ENCODE measurements at places on chromosomes 12 and 14.

DNA sequence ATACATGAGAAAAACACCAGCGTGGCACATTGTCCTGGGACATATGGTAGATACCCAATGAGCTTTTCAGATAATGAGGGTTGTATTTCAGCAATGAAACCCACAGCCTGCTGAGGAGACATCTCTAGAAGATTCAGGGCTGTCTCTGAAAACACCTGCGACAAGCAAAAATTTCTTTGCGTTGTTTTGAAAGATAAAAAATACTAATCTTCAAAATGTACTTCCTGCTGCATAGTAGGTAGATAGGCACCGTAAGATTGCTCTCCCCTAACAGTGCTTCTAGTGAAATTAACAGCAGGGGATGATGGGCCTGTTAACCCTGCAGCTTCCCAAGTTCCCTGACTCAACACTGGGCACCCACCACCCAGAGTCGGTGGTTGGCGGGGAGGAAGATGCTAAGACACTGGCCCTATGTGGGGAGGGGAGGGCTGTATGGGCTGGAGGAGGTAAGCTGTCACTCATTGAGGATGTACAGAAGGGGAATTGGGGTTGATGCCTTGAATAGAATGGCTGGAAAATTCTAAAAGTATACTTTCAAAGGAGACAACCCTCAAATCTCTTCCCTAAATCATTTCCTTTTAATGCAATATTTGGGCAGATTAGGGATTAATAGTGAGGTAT is 20.0 kb downstream of the ZFP36L1 start:
- no peak for DNase-seq

- no peak for DNase-seq
Measured at GRCh38 chr14:21680072-21680471, 6.5 kb upstream of the OR4E1 start.

DNA sequence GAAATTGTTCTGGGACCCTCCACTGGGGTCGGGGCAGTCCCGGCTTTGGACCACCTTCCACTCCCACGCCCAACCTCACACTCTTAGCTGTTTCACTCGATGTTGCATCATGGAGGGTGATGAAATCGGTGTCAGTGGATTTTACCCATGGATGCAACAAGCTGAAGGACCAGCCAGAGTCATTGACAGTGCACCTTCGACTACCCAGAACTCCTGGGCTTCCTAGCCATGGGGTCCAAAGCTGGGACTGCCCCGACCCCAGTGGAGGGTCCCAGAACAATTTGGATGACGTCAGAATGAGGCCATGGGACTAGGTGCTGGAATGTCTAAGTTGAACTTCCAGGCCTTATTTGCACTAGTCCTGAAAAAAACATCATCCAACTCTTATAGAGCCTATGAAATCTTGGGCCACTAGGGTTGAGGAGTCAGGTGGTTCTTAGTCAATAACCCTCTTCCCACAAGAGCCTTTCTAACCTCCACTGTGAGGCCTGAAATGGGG is 882 bp upstream of the IL23A start:
- DNase-seq, result no peak

DNA sequence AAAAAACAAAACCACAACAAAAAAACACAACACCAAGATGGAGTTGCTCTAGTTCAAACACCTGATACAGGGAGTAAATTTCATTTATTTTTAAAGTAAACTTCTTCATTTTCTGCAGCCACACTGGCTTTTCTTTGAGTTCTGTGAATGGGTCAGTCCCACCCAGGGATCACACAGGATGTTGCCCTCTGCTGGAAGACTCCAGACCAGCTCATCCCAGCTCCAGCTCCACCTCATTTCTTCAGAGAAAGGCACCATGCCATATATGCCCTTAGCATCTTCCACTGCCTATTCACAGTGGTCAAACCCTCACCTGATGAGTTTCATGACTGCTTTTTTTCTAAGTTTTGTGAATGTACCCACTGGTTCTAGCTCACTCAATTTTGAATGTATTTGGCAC is 8.0 kb downstream of the GLIPR1 start:
- no peak for DNase-seq

DNA sequence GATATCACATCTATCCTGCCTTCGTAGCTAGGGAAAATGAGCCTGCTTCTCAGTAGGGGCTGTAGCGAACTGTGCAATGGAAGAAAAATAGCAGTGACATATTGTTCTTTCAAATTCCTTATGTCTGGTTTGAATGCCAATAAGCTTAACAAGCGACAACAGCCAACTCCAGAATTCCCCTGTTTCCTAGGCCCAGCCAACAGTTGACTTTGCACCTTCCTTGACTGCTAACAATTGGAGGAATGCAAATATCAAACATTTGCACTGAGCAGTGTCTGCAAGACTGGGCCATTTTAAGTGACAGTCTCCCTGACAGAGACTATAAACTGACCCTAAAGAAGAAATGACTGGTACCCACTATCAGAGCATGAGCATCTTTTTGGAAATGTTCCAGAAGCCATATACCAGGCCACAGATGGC is 12.0 kb upstream of the SERPINA1 start:
- no peak for DNase-seq

DNA sequence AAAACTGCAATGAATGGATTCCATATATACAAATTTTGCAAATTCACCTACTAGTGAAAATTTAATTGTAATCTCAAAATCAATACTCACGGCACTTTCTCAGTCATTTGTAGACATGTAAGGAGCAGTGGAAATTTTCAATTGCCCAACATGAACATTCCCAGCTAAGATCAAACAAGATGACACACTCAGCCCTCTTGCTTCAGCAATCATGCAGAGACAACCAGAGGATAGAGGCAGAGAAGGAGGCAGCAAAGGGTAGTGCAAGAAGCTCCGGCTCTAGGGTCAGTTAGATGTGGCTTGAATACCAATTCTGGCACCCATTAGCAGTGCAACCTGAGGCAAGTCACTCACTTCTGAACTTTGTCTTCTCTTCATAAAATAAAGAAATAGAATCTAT is 91.5 kb upstream of the SLC35F4 start:
- DNase-seq, result no peak

DNA sequence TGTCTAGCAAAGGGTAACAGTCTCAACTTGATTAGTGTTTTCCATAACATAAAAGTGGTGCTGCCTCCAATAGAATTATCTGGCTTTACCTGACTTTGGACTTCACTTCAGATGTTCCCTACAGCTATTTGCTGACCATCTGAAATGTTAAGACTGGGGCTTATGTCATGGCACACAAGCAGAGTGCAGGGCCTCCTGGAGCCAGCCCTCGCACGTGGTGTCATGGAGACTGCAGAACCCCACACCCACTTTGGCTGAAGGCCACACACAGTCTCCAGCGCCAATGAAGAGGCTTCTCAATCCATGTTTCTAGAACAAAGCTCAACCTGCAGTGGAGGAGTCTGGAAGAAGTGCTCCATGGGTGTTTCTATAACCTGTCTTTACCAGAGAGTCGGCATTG is 169.6 kb upstream of the FRMD6 start:
- no peak for DNase-seq

GRCh38 chr12:90854136-90854689 is 100.8 kb downstream of the CCER1 start:
- DNase-seq, result no peak
